ENCODE measurements at places on chromosomes 6 and 20.

- no peak for DNase-seq
Observed at GRCh38 chr20:50282592-50283241, 92.1 kb downstream of the CEBPB start.

DNA sequence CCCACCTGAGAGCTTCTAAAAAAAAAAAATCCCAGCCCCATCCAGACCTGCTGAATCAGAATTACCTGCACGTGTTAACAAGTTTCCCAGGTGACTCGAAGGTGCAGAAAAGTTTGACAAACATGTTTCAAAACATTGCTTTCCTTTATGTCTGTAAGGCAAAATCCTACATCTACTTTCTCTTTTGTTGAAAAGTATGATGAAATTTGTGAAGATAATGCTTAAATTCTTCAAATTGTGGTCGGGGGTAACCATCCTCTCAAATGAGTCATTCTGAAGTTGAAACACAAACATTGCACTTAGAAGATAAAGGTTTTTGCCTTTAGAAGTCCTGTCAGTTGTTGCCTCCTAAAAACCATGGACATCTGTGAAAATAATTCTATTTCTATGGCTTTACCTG lies 429.7 kb downstream of the EPHA7 start:
- DNase-seq: no peak

DNA sequence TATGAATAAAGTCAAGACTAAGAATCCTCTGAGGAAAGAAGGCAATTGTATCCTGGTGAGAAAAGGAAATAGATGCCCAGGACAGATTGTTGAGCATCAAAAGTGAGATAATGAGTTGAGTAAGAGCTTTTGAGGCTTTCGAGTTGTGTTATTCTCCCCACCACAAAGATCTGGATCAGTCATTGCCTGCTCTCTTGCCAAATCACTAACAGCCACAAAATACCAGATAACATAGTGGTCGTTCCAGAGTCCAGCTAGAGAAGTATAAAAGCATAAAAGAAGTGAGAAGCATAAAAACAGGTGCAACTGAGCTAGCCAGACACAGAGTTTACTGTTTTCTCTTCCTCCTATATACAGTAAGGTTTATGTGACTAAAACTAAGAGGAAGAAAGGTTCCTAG lies 4.9 kb downstream of the SPINT4 start:
- no peak for DNase-seq

GRCh38 chr6:21033575-21034026 lies 499.3 kb downstream of the CDKAL1 start:
- peak; percentile 89 for DNase-seq

DNA sequence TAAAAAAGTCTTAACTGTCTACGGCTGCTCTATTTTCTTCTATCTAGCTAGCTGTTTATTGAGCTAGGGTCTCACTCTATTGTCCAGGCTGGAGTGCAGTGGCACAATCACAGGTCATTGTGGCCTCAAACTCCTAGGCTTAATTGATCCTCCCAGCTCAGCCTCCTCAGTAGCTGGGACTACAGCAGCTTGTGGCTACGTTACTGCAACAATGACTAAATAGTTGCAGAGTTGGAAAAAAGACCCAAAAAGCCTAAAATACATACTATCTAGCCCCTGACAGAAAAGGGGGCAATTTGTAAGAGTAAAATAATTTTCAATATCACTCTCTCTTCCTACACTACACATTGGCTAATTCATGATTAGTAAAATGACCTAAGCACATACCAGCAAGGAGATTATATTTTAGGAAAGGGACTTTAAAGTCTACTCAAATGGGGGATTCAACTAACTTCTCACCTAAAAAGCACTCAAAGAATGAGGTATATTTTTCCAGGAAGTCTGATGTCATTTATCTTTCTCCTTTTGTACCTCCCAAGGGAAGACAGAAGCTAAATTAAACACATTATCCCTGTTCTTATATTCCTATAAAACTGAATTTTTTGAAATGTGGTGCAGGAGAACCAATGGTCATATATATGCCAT lies 82.8 kb downstream of the ZMYND8 start:
- DNase-seq: no peak

DNA sequence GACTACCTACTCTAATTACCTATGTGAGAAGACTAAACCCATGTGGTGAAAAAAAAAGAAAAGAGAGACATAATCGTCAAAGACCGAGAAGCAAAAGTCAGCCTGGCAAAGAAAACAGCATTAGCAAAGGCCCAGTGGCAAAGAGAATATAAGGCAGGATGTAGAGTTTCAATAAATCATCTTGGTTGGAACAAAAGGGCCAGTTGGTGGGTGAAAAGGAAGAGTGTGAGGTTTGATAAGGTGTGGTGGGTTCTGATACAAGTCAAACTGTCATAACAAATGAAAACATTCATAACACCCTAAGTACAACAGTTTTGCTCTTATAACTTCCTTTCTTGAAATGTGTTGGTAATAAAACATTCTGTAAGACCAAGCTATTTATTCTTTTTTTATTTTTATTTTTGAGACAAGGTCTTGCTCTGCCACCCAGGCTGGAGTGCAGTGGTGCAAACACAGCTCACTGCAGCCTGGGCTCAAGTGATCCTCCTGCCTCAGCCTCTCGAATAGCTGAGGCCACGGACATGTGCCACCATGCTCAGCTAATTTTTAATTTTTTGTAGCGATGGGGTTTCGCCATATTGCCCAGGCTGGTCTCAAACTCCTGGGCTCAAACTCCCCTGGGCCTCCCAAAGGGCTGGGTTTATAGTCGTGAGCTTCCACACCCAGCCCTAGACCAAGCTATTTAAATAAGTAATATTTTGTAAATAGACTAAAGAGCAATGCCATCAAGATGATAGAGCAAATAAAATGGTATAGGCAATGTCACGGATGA lies 18.9 kb upstream of the GTF3C6 start:
- no peak for DNase-seq

DNA sequence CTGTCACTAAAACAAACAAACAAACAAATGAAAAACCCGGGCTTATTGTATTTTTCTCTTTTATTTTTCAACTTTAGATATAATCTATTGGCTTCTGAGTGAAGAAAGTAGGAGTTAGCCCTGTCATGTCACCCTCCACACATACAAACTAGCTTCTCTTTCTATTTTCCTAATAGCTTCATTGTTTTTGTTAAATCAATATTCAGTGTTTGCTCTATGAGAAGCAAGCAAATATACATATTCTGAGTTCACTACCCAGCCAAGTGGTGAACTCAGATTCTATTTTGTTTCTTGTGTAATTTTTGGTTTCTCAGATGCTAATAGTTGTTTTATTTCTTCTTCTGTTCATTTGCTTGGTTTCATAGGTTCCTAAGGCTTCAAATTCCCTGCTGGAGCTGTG lies 66.4 kb downstream of the SNRNP48 start:
- DNase-seq: no peak

- no peak for DNase-seq
Observed at GRCh38 chr6:6221787-6222535, 98.5 kb downstream of the F13A1 start.
